ENCODE measurements at places on chromosomes 4 and X.
A peak's percentile ranks its signal among the peaks of the same experiment; 100 is the strongest.

- DNase-seq = no peak
Observed at GRCh38 chr4:25838526-25838925, 24.3 kb downstream of the SEL1L3 start.

DNA sequence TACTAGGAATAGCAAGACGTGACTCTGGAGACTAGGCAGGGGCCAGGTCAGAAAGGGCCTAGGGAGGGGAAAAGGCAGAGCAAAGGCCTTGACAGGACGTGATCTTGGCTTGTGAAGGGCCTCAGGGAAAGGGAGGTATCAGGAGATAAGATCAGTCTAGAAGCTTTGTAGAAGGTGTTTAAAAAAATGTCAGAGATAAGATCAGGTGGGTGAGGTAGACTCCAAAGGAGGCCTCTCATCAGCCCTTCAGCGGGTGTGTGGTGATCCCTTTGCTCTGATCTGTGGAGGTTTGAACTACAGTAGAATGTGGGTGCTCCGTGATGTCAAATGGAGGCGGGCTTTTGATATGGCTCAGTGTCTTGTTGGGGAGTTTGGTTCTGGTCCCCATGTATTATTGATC, 78.8 kb upstream of the PRPS1 start:
- no peak for DNase-seq

- DNase-seq = no peak
Observed at GRCh38 chr4:163966612-163967011, 472.1 kb downstream of the TMA16 start.

GRCh38 chr4:187128976-187129375, 405.3 kb upstream of the FAT1 start:
- DNase-seq = no peak

DNA sequence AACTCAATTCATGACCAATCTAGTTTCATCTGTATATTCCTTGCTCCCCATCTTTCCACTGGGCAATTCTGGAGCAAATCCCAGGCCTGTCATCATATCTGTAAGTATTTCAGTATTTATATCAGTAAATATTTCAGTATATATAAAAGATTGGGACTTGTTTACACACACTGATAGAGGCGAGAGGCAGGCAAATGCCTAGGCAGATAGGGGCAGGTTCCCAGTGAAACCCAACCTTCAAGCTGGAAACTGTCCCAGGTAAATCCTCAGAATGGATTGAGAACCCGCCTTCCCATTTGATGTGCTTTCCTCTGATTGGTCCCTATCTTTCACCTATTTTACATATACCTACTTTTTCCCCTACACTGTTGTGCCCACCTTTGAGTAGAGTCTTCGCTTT, 23.8 kb upstream of the TBC1D1 start:
- no peak for DNase-seq

DNA sequence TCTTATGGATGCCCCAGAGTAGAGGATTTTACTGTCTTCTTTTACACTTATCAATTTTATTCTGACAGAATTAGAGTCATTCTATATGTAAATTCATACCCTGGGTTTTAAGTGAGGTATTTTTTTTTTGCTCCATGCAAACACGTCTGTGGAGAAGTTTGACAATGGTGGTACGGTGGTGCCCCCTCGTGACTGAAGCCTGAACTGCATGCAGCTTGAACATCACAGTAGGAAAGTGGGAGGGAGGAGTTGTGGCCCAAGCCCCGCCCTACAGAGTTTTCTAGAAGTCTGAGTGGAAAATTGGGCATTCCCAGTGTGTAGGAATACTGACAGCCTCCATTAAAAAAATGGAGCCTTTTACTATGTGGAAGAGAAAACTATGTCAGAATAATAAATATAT, 73.3 kb upstream of the RAB40AL start:
- DNase-seq = peak; percentile 67

GRCh38 chr4:39881789-39882188, 95.9 kb downstream of the PDS5A start:
- DNase-seq = no peak

DNA sequence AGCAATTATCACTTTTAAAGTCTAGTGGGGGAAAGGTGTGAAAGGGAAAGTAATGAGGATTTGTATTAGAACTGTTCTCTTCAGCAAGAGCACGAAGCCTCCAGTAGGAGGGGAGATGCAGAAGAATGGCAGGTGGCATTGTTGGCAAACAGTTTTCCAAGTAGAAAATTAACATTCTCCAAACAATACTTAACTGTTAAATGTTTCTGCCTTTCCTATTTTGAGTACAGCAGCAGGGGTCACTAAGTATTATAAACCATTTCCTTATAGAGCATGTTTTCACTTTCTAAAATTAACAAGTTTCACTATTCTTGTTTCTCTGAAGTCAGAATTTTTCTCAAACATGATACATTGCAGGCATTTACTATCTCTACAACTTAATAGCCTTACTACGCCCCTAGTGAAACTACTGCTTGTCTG, 58.7 kb downstream of the LEF1 start:
- DNase-seq = no peak

DNA sequence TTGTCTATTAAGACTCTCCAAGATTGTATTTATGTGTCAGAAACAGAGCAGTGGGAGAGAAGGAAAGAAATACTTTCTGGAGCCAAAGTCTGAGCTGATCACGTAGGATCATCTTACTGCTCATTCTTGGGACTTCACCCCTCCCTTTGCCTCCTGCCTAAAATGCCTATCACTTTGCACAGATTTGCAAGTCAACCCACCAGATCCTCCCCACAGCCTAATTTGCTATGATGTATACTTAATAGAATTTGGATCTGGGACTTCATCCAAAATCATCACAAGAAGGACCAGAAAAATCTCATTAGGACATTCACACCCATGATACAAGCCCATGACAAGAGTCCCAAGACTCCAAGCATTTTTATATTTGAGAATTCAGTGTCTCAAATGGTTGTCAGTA, 290.2 kb downstream of the FBXW7 start:
- no peak for DNase-seq

DNA sequence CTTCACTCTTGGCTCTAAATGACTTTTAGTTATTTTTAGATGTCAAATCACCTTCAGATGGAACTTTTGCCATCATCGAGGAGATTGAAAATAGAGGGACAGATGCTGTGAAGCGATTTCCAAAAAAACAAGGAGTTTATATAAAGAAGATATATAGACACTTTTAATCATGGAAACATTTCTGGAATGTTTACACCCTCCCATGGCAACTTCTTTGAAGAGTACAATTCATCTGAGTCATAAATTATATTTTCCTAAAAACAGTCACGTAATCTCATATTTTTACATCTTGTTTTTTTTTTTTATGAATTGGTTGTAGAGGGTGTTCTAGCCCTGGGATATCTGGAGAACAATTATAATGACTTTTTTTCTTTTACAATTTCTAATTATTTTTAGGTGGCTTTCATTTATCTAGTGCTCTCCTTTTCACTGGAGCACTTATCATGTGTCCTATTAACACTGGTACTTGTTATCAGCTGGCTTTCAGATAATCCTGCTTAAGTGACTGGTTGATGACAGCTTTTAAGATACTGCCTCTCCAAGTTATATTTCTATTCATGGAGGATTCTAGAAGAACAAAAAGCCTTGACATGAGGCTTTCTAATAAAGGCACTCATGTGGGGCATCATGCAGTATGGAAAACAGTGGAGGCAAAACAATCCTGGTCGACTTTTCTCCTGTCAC, 24.9 kb downstream of the PCDH7 start:
- DNase-seq = no peak

DNA sequence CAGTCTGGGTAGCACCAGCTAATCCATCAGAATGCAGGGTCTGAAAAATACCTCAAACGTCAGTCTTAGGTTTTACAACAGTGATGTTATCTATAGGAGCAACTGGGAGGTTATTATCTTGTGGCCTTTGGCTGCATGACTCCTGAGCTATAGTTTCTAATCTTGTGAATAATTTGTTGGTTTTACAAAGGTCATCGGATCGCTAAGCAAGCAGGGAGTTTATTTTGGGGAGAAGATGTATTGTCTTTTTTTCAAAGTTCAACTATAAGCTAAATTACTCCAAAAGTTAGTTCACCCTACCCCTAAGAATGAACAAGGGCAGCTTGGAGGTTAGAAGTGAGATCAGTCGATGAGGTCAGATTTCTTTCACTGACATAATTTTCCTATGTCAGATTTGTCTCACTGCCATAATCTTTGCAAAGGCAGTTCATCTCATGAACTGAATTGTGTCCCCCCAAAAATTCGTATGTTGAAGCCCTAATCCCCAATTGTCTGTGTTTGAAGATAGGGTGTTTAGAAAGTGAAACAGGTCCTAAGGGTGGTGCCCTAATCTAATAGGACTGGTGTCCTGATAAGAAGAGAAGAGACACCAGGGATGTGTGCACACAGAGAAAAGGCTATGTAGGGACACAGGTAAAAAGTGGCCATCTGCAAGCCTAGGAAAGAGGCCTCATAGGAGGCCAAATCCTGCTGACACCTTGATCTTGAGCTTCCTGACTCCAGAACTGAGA, 175.8 kb upstream of the GALNT7 start:
- DNase-seq = no peak

- DNase-seq = no peak
Observed at GRCh38 chr4:28639747-28640146, 1779.1 kb downstream of the STIM2 start.

- no peak for DNase-seq
Observed at GRCh38 chr4:169438057-169438480, 167.3 kb upstream of the SH3RF1 start.

GRCh38 chrX:7948483-7948882, 21.3 kb upstream of the PNPLA4 start:
- no peak for DNase-seq
